ENCODE measurements at places on chromosomes 2 and 18. TPM values are rescaled to one million over a fixed set of nuclear protein-coding genes. Genes with fewer than 3 reads are reported as not detected.
A peak's percentile ranks its signal among the peaks of the same experiment; 100 is the strongest.

Gene TTN
- 104 TPM for total RNA-seq

Gene CEP192
- total RNA-seq, result 42.3 TPM

Gene TIA1
- total RNA-seq, result 188 TPM

Gene REG3A
- 4,130 TPM for total RNA-seq

Gene UGT1A3
- 6.3 TPM for total RNA-seq

Gene OLA1
- 34.2 TPM for total RNA-seq

Gene RUFY4
- not detected for total RNA-seq

- DNase-seq, result no peak
- no peaks in the 10 kb centered on the region for H3K4me1 ChIP-seq
- H3K27me3 ChIP-seq, result no peaks in the 10 kb centered on the region
- no peak overlapping the region for H3K27ac ChIP-seq
- H3K36me3 ChIP-seq, result peaks cover 65% of the 10 kb centered on the region
Observed at GRCh38 chr2:218255446-218255845, 5.4 kb upstream of the GPBAR1 start.

- H3K4me3 ChIP-seq, result no peak overlapping the region
- H3K36me3 ChIP-seq, result no peaks in the 10 kb centered on the region
- no peak overlapping the region for H3K27ac ChIP-seq
- DNase-seq, result no peak
Observed at GRCh38 chr2:60586081-60586480, 32.6 kb upstream of the BCL11A start.

GRCh38 chr2:147989809-147990403 is 30.6 kb downstream of the ORC4 start:
- no peak for DNase-seq
- no peak overlapping the region for H3K4me3 ChIP-seq

DNA sequence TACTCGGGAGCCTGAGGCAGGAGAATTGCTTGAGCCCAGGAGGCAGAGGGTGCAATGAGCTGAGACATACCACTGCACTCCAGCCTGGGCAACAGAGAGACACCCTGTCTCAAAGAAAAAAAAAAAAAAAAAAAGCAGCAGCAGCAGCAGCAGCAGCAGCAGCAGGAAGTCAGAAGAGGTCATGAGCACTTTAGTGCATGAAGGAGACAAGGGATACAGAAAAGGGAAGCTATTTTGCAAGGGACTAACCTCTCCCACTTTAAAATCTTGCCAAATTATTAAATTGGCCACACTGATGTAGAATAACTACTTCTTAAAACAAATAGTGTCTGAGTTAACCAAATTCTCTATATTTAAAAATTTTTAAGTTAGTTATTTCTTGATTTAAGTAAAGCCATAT is 113.4 kb upstream of the PDE1A start:
- no peaks in the 10 kb centered on the region for H3K36me3 ChIP-seq
- H3K4me3 ChIP-seq, result no peak overlapping the region
- no peak overlapping the region for H3K27ac ChIP-seq

DNA sequence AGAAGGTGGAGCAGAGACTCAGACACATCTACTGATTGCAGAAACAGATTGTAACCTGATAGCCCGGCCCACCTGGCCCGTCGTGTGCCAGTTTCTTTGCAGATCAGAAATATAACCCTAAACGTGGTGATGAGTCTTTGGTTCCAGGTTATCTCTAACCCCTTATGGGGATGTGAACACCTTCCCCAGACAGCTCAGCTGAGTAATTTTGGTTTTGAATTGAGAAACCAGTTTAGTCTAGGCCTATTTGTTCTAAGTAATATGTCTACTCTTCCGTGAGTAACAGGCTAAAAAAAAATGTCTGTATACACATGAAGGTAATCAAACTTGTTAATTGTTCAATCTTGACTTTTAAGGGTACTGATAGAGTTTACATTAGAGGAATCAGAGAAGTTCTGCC is 35.7 kb downstream of the RASGRP3 start:
- no peak overlapping the region for H3K27ac ChIP-seq
- no peaks in the 10 kb centered on the region for H3K4me1 ChIP-seq
- no peak overlapping the region for H3K4me3 ChIP-seq
- no peaks in the 10 kb centered on the region for H3K27me3 ChIP-seq
- H3K36me3 ChIP-seq, result no peaks in the 10 kb centered on the region

DNA sequence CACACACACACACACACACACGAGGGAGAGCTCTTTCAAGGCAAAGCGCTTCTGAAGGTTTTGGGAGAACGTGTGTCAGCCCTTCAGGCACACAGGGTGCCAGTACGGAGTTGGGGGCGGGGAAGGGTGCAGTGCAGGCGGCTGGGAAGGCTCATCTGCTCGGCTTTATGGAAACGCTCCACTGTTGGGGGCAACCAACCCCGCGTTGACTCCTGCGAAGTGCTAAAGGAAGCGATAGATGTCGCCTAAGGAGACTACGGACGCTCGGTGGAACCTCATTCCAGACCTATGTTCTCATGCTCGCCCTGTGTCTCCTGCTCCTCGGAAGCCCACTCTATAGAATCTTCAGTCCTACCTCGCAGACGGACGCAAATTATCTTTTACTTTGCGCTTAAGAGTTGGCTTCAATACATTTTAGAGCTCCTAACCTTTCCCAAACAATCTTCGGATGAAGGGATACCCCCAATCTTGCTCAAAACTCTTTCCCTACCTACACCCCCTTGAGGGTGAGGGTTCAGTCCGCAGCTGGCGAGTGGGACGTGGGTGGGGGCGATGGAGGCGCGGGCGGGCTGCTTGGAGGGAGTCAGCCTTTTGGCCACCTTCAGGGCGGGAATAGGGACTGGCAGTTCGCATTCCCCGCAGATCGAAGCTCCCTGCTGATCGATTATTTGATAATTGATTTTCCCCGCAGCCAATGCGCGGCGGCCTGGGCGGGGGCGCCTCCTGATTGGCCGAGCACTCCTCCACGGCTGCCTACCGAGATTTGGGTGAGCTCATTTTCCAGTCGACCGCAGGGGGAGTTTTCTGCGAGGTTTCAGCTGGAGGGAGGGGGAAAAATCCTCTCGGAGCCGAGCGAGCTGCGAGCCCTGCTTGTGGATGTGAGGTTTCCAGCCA is 1.9 kb upstream of the MEIS1 start:
- H3K4me3 ChIP-seq, result peak overlapping the region; percentile 34
- no peaks in the 10 kb centered on the region for H3K4me1 ChIP-seq
- H3K27ac ChIP-seq, result peak overlapping the region; percentile 94
- no peaks in the 10 kb centered on the region for H3K36me3 ChIP-seq

- no peak for DNase-seq
- H3K27me3 ChIP-seq, result no peaks in the 10 kb centered on the region
- no peak overlapping the region for H3K27ac ChIP-seq
- H3K36me3 ChIP-seq, result no peaks in the 10 kb centered on the region
- H3K4me1 ChIP-seq, result no peaks in the 10 kb centered on the region
Observed at GRCh38 chr2:149536649-149537048, 50.9 kb downstream of the MMADHC start.

DNA sequence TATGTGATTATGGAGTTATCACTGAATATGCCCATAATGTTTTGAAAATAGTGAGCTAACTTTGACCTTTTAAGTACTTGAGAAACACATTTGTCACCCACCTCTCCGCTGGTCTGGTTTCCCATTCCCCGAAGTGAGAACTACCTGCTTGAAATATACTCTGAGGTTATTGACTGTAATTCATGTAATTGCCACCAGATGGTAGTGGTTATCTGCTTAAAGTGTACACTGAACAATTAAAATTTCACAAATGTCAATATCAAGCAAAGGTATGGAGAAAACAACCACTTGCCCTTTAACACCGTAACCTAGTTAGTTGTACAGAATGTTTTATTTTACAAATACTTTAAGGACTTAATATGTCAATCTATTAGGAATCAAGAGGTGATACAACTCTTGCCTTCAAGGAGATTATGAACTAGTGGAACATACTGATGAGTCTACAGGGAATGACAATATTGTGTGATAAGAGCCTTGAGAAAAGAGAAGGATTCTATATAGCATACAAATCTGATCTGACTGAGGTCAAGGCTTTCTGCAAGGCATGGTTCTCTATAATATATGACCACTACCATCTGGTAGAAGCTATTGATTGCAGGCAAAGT is 316.8 kb upstream of the KCNH7 start:
- no peak for DNase-seq
- no peaks in the 10 kb centered on the region for H3K4me1 ChIP-seq
- H3K27ac ChIP-seq, result no peak overlapping the region

DNA sequence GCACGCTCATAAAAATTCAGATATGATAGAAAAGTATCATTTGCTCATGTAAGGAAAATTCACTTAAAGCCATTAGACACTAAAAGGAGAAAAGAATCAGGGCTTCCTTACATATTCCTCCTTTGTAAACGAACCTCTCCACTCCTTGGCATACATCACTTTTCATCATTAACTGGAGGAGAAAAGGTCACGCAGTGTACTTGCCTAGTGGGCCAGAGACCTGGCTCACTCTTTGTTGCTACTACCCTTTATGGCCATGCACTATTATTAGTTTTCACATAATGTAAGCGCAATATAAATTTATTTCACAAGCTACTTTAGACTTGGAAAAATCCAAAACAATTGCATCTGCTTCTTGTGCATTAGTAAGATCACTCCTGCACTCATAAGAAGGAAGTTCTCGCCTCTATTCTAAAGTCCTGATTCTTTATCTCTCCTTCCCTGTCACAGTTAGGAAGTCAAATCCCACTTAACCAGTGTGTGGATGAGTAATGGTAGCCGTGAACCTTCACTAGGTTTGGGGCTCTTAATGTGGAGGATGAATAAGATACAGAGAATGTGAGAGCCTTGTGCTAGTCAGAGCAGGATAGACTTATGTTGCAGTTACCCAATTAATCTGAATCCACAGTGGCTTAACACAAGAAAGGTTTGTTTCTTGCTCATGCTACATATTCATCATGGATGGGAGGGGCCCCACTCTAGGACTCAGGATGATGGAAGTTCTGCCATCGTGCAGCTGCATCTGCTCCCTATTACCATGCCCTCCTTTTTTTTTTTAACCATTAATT is 115.0 kb upstream of the GLS start:
- H3K4me3 ChIP-seq, result no peak overlapping the region
- H3K4me1 ChIP-seq, result peaks cover 5% of the 10 kb centered on the region
- no peak overlapping the region for H3K27ac ChIP-seq
- no peaks in the 10 kb centered on the region for H3K36me3 ChIP-seq
- H3K27me3 ChIP-seq, result no peaks in the 10 kb centered on the region

- H3K4me3 ChIP-seq, result no peak overlapping the region
- H3K36me3 ChIP-seq, result no peaks in the 10 kb centered on the region
- no peaks in the 10 kb centered on the region for H3K4me1 ChIP-seq
Observed at GRCh38 chr2:52456561-52457377, 1310.8 kb upstream of the CHAC2 start.

DNA sequence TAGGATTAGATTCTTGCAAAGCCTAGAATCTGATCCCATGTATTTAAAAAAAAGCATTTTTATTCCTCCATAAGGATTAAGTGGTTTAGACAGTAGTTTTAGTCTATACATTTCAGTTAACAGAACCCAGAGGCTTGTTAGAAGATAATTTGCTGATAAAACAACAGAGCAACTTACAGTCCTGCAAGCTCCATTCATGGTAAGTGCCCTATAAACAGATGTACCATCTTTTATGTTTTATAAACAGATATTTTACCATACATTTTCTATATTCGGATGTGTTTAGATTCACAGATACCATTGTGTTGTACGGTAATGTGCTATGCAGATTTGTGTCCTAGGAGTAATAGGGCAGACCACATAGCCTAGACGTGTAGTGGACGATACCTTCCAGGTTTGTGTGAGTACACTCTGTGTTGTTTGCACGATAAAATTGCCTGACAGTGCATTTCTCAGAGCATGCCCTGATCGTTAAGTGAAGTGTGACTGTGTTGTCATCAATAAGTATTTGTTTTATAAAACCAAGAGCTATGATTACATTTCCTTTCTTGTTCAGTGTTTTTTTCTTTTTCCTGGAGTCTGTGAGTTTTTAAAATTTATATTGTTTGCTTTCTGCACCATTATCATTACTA is 54.2 kb downstream of the CERS6 start:
- no peak overlapping the region for H3K4me3 ChIP-seq
- H3K27ac ChIP-seq, result no peak overlapping the region

- H3K4me3 ChIP-seq, result no peak overlapping the region
- DNase-seq, result no peak
- H3K27ac ChIP-seq, result no peak overlapping the region
- H3K4me1 ChIP-seq, result no peaks in the 10 kb centered on the region
- H3K36me3 ChIP-seq, result no peaks in the 10 kb centered on the region
- H3K27me3 ChIP-seq, result no peaks in the 10 kb centered on the region
Observed at GRCh38 chr2:172680436-172681068, 55.1 kb upstream of the RAPGEF4 start.

Data from Peyer's patch (tissue), 4 donors.